ENCODE measurements at places on chromosomes 4 and X. TPM values are rescaled to one million over a fixed set of nuclear protein-coding genes. Genes with fewer than 3 reads are reported as not detected.

DNA sequence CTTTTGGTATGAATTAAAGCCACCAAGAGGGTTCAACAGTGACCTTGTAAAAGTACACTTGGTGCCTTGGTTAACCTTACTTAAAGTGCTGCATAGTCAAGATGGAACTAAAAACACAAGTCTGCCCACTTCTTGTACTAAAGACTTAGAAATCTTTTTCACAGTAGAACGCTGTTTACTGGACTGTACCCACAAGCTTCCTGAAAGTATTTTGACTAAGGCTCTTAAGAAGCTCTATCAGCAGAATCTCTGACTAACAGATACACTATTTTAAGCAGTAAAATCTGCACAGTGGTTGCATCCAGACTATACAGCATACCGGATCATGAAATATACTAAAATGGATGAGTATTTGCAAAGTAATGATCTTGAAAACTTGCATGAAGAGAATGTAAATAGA is 7.2 kb downstream of the RAB28 start:
- no peak for DNase-seq

The FRYL gene
- polyA plus RNA-seq: 33.2 TPM

GRCh38 chr4:121148000-121148399 is 16.1 kb downstream of the TNIP3 start:
- no peak for DNase-seq

GRCh38 chr4:167826281-167826680 is 266.1 kb upstream of the ANXA10 start:
- DNase-seq: no peak

The GASK1B gene
- polyA plus RNA-seq: 3.5 TPM

The SNX25 gene
- 7.9 TPM for polyA plus RNA-seq

GRCh38 chrX:69398881-69399280 is 105.2 kb upstream of the NALF2 start:
- no peak for DNase-seq

- no peak for DNase-seq
These were observed 6.6 kb downstream of the ANKRD17 start for GRCh38 chr4:73252001-73252400.

DNA sequence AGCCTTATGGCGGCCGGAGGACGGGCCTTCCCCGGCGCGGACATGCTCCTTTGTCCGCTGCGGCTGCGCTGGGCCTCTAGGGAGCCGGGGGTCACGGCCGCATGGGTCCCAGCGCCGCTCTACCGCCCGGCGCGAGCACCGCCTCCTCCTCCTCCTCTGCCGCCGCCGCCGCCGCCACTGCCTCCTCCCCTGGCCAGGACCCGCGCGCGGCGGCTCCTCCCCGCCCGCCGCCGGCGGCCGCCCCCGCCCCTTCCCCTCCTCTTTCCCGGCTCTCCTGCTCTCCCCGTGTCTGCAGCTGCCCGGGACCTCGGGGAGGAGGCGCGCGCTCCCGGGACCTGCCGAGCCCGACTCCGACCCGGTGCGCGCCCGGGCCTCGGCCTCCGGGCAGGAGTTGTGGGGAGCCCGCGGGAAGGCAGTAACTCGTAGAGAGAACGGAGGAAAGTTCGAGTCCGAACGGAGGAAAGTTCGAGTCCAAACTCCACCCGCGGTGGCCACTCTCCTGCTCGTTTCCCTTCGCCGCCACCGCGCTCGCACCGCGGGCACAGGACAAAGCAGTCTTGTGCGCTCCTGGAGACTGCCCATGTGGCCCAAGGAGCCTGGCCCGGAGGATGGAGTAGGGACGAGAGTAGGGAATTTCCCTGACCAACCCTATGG is at the start of gene ADGRA3:
Gene ADGRA3, minus strand, starts transcription at position 179 of the 654 bp plus-strand sequence. CDS start 282 bp downstream, outside the sequence.
- DNase-seq: peak; percentile 17

- DNase-seq: no peak
These were observed 165.2 kb upstream of the SLC7A11 start for GRCh38 chr4:138407329-138407728.

All from thymus (tissue), 14 donors.